ENCODE measurements at places on chromosomes 13 and 19.
A peak's percentile ranks its signal among the peaks of the same experiment; 100 is the strongest.

DNA sequence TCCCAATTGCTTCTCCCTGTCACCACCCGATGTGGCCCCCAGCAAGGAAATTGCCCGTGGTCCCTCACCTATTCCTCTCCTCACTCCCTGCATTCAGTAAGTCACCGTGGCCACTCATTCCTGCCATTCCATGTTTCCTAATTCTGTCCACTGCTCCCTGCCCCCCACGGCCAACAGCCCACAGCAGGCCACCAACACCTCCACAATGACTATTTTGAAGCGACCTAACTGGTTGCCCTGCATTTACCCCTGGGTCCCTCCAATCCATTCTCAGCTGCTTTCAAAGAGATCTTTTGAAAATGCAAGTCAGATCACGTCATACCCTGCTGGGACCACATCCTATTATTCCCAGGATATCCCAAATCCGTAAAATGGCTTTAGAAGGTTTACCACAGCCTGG lies 210.4 kb downstream of the DCLK1 start:
- DNase-seq: no peak

- no peak for DNase-seq
These were observed at the start of gene PDE4C for GRCh38 chr19:18225702-18226468. Gene PDE4C (minus strand): TSS chr19:18226438. CDS start chr19:18226415, 23 bp downstream.

DNA sequence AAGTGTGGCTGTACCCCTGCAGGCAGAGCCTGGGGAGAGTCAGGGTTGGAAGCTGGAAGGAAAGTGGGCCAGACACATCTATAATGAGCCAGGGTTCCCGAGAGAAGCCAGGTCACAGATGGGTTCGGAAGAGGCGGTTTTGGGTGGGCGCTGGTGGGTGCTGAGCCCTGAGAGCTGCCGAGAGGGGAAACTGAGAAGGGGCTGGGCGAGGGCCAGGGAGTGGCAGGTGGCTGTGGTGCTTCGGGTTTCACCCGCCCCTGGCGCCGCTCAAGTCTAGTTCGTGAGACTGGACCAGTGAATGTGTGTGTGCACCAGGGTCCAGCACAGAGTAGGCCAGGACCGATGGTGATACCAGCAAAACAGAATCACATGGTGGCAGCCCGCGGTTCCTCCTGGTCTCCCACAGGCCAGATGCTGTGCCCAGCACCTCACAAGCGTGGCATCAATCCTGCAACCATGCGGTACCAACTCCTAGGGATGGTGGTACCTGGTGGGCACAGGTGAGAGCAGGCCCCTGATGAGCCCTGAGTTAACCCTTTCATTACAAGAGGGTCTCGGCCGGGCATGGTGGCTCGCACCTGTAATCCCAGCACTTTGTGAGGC lies 1.8 kb upstream of the LRRC4B start:
- DNase-seq: no peak

DNA sequence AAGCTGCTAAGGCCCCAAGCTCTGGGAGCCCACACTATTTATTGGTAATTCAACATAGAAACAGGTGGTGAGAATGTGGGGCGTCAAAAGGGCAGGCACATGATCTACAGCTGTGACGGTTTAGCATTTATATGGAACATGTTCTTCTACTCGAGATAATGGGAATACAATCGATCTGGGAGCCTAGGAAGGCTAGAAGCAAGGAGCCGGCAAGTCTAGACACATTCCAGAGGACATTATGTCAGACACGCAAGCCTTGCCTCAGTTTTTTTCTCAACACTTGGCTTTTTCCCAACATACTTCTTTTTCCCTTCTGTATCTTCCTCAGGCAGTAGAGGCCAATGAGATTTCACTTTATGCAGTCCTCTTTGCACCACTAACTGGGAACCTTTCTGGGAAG lies 315.7 kb upstream of the SLITRK5 start:
- no peak for DNase-seq

DNA sequence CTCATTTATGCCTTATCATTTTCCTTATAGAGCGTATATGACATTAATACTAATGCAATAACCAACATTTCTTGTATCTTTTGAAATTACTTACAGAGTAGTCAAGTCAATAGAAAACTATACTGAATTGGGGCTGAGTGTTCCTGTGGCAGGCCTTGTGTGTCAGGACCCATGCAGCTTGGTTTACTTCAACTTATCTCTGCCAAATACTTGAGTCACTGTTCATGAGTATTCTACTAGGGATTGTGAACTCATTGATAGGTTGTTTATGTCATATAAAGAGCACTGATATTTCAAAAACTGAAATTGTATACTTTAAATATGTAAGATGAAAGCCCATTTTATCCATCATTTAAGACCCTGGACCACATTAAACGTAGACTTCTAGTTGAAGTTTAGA lies 688.6 kb upstream of the SLITRK1 start:
- no peak for DNase-seq

- DNase-seq: peak; percentile 47
These were observed 116.2 kb downstream of the OLFM4 start for GRCh38 chr13:53144826-53145225.

DNA sequence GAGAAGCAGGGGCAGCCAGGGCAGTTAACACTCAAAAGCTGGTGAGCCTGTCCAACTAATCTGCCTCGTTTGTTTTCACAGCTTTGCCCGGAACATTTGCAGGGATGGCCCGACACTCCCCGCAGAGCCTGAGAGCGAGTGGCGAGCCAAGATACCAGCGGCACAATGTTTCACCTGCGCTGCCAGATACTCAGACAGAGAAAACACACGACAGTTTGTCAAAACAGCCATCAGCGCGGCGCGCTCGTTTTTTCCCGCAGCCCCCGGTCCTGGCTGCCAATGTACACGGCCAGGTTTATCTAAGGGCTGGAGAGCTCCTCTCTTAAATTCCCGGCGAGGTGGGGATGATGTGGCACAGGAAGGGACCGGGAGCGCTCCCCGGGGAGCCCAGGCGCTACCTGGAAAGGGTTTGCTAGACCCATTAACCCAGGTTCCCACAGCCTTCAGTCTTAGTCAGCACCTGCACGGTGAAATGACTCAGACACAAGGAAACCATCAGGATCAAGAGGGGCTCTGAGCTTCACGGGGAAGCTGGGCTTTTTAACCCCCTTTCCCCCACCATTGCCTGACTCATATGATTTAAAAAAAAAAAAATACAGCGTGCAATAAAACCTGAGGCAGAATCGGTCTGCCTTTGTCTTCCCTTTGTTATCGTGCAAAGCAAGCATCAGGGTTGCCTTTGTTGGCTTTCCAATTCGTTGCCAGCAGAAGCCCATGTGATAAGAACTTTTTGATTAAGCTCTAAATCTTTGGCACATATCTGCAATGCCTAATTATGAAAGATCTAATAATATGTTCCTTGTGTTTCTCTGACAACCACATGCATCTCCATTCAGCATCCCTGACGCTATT lies 186.2 kb downstream of the EFNB2 start:
- DNase-seq: no peak

DNA sequence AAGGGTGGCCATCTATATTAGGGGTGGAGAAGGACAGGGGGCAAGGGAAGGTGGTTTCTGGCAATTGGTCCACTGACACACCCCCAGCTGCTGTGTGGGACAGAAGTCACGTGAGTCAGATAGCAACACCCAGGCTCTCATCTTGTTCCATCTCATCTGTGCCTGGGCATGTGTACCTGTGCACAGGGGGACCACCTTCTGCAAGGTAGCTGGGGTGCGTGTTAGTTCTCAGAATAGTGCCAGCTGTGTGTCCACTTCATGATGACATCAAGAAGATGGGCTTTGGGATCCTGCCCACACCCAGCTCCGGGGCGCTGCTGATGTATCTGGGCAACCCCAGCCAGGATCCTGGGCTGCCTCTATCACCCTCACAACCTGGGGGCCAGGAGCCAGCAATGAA lies 38.6 kb downstream of the COL4A2 start:
- no peak for DNase-seq

- no peak for DNase-seq
These were observed 10.0 kb downstream of the ADGRE5 start for GRCh38 chr19:14391156-14391821.

- no peak for DNase-seq
These were observed 10.7 kb upstream of the LRFN3 start for GRCh38 chr19:35925501-35925900.

DNA sequence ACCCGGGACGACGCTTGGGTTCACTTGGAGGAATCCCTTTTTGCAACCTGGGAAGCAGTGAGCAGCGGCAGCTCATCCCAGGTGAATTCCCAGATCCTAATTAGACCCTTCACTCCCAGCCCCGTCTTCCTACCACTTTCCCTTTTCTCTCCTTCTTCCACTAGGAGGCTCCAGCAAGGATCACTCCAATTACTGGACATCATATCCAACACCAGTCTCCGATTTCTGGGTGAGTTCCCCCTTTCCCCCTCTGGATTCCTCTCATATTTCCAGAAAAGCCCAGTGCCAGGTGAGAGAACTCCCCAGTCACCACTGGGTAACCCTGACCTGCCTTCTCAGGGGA lies 17.1 kb upstream of the ZSCAN4 start:
- no peak for DNase-seq

GRCh38 chr19:46447824-46448223 lies 19.1 kb upstream of the PNMA8C start:
- DNase-seq: no peak

- DNase-seq: no peak
These were observed 113.9 kb upstream of the UBL3 start for GRCh38 chr13:29964181-29964845.

GRCh38 chr13:19680751-19681150 lies 47.3 kb downstream of the MPHOSPH8 start:
- DNase-seq: no peak
